Cortex of kidney (tissue), 1 donor: ENCODE measurements at places on chromosomes 7 and 10.

DNA sequence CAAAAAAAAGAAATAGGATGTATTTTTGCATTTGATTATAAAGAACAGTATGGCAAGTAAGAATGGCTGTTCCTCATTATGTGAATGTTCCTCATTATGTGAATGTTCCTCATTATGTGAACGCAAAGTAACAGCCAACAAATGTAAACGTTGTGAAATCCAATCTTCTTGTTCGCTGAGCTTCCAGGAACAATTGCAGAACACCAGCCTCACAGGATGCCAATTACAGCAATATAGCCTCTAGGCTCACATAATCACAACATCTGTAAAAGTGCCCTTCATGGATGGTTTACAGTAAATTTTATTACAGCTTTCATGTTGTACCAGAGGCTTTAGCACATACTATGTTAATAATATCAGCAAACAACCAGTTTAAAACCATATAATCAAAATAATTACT is 71.6 kb downstream of the THSD7A start:
- DNase-seq, result no peak

DNA sequence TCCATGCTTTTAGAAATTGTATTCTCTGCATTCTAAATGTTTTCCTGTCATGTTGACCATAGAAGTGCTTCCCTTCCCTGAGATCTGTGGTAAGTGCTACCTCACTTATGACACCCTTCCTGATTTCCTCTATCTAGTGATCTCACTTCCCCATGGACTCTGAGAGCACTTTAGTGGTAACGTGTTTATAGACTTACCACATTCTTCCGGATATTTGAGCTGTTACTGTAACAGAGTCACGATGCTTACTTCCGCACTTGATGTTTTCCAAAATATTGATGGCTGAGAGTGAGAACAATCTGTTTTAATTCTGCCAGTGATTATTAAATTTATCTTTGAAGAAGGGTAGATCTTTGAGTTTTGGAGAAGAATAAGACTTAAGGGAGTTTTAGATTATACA is 60.1 kb upstream of the NAMPT start:
- DNase-seq, result no peak

DNA sequence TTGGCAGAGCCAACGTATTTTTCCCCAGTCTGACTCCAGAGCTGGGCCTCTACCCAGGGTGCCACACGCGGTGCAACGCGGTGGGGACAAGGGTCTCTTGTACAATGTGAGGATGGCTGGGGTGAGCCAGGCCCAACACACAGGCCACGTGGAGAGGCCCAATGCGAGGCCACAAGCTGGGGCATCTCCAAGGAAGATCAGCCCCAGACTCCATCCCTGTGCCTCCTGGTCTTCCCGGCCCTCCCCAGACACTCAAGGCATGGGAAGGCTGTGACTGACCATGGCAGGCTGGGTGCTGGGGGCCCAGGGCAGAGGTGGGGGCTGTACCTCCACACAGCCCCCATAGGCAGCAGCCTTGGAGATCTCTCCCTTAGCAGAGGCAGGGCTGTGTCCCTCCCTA is 135.3 kb upstream of the FAM20C start:
- no peak for DNase-seq

DNA sequence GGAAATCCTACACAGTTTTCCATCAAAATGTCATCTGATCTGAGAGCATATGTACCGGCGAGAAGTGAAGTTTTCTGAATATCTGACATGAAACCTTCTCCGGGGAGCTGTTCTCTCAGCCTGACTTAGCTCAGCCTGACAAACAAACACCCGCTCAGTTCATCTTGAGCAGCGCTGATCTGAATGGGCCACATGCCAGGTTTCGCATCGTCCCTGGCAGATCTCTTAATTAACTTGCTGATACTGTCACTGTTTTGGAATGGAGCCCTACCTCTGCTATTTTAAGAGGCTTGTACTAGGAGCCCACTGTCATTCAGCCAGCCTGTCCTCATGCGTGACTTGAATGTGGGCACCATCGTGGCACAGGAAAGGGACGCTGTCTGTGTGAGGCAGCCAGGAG is 109.2 kb downstream of the STRA8 start:
- DNase-seq, result no peak

DNA sequence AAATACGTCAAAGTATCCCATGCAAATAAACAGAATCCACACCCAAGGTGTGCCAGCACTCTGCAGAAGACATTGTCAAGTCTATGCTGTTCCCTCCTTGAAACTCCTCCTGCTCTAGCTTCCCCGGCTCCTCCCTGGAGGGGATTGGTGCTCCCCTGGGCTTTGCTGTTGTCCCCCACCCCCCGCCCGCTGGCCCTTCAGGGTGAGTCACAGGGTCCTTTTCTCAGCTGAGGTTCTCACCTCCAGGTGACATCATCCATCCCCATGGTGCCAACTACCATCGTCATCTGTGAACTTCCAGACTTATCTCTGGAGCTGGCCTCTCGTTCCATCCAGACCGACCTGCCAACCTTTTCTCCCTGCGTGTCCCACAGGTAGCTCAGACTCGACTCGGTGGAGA is 77.0 kb downstream of the ITIH5 start:
- DNase-seq, result no peak

DNA sequence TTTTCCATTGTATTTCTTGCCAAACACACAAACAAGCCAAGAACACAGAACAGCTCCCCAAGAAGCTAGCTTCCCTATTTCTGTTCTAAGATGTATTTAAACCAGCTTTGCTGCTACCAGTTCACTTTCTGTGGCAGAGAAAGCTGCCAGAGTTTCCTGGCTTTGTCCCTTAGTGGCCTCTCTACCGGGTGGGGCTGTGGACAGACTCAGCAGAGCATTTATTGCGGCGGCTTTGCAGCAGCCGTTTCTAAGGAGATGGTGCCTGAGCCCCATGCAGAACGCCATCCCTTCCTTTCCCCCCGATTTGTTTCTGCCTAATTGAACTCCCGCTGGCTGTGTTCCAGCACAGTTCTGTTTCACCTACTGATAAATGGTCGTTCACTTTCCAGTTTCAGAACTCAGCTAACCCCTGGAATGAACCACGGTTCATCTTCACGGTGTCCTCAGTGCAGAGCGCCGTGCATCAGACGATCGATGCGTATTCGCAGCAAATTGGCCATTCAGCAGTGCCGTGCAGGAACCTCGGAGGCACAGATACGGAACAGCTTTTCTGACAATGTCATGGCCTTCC is 33.8 kb upstream of the SFMBT2 start:
- DNase-seq, result no peak

- DNase-seq, result no peak
These were observed 4.6 kb downstream of the SH2B2 start for GRCh38 chr7:102291056-102291915.

DNA sequence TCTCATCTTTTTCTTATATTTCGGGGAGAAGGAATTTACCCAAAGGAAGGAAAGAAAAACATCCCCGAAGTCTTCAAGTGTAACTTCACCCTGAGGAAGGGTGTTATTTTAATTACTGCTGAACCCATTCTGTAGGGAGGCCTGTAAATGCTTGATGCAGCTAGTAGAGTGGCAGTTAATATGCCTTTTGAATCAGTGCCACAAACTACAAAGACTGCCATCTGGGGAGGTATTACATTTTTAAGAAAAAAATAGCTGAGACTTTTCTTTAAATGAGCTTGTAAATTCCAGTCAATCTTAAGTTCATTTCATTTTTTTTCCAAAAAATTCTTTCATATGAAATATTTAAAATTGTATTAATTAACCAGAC is 233.1 kb upstream of the FERD3L start:
- no peak for DNase-seq
